ENCODE measurements at places on chromosomes 1 and 21.
A peak's percentile ranks its signal among the peaks of the same experiment; 100 is the strongest.

DNA sequence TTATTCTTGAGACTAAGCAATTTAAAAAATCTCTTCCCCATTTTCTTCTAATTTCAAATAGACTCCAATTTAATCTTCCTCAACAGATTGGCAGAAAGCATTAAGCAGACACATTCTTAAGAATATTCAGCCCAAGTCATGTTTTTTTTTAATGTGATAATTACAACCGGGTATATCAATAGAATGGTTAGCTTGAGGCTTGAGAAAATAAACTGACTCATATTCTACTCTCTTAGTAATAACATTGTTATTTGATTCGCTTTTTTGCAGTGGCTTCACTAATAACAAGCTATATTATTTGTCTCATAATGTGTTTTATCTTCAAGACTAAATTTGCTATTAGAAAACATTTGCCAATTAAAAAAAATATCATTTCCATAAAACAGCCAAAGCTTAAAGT lies 488.6 kb upstream of the RGS18 start:
- no peak for DNase-seq

DNA sequence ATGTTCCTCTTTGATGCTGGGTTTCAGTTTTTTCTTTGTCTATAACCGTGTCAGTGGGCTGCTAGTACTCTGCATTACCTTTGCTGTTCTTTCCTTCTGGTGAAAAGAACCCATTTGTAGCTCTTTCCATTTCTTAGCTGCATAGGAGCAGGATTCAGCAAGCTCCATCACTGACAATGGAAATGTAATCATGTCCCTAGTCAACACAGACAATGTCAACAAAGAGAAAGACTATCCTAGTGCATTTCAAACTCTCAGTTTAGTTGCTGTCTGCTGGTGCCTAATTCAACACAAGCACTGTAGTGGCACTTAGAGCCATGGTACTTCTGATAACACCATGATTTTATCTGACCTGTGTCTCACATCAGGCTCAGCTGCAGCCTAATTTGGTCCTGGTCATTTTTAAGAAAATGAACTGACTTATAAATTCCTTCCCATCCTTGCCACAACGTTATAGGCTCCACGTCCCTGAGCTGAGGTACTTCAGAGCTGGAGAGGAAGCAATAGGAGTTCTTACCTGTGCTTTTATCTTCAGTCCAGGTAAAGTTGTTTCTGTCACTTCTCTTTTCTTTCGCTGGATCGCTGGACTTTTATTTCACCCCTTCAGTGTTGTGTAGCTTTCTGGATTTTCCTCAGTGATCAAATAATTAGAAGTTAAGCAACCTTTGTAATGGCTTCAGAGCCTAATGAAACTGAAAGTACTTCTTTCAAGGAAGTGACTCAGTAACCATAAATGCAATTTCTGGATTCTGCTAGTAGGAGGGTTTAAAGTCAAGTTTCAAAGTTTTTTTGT lies at the start of gene GBP3:
Gene GBP3 (minus strand): TSS at position 700 of the 793 bp plus-strand sequence. CDS start 2,145 bp downstream, outside the sequence.
- peak; percentile 68 for DNase-seq

GRCh38 chr1:33097137-33097611 lies 16.2 kb downstream of the AZIN2 start:
- DNase-seq, result no peak

- no peak for DNase-seq
Observed at GRCh38 chr1:218611916-218612585, 266.9 kb downstream of the TGFB2 start.

- no peak for DNase-seq
Observed at GRCh38 chr1:10082785-10083479, 50.2 kb downstream of the UBE4B start.

DNA sequence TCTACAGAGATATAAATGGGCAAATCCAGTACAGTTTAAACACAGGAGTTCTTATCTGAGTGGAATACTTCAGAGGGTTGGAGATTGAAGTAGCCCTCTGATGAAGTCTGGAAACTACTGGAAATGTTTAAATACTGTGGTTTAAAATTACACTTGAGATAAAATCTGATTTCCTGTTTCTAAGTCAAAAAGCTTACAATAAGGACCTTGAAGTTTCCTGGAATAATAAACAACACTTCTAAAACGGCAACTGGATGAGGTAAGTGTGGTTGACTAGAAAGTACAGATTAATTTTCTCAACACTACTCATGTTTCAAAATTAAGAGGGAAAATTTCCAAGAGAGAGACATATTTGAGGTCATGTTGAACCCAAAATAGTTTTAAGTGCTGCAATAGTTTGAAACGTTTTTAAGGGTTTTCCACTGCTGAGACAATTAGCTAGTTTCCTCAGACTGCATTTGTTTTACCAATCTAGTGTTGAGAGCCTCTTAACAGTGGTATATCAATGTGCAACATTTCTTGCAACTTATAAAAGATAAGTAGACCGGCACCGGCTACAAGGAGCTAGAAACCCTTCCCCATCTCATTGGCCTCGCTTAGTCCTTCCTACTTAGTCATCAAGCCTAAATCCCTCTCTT lies 27.4 kb downstream of the KCNA3 start:
- peak; percentile 65 for DNase-seq

DNA sequence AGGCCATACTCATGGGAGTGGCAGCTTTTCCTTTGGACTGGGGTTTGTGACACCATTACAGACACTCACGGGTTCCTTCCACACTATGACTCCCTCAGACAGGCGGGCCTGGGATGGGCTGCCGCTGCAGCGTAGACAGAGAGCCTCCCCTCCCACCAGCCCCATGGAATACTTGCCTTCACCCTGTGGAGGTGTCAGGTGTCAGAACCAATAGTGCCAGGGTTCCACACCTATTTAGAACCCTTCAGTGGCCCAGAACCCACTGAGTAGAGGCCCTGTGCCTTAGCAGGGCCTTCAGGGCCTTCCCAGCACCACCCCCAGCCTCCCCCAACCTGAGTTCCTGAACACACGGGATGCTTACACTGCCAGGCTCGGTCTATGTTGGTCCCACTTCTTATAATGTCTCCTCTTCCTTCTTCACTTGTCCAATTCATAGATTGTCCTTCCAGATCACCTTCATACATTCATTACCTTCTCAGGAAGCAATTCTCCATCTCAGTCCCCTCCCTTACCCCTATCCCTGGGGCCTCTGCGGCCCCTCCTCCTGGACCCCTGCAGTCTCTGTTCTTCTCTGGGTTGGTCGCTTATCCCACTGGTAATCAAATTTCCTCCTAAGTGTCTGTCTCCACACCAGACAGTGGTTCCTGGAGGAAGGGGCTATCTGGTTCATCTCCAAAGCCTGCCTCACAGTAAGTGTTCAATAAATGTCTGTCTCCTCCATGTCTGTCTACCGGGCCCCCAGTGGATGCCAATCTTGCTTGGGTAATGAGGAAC lies 1.4 kb upstream of the RHBG start:
- no peak for DNase-seq

DNA sequence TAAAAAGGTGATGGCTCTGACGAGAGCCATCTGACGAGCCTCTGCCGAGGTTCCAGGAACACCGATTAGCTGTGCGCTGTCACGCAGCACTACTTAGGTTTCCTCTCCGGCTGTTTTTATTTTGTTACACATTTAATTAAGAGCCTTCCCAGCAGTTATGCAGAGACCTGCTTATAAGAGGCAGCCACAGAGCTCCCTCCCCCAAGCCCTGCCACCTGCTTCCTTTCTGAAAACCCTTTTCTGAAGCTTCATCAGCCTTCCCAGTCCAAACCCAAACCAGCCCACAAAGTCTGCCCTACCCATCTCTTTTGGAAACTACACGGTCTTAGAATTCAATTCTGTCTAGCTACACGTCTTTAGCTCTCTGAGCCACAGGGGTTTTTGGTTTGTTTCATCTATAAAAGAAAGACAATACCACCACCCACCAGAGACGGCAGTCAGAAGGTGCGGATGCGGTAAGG lies 49.1 kb downstream of the ERI3 start:
- peak; percentile 1 for DNase-seq

- DNase-seq, result no peak
Observed at GRCh38 chr1:234965111-234965510, 163.5 kb downstream of the TOMM20 start.

GRCh38 chr1:165467706-165468105 lies 22.8 kb upstream of the RXRG start:
- no peak for DNase-seq

- no peak for DNase-seq
Observed at GRCh38 chr1:228094432-228095016, 8.6 kb downstream of the C1orf35 start.

GRCh38 chr1:228317891-228318810 lies 88.5 kb downstream of the TRIM11 start:
- no peak for DNase-seq

- DNase-seq, result no peak
Observed at GRCh38 chr1:75625795-75626194, 14.9 kb upstream of the SLC44A5 start.

DNA sequence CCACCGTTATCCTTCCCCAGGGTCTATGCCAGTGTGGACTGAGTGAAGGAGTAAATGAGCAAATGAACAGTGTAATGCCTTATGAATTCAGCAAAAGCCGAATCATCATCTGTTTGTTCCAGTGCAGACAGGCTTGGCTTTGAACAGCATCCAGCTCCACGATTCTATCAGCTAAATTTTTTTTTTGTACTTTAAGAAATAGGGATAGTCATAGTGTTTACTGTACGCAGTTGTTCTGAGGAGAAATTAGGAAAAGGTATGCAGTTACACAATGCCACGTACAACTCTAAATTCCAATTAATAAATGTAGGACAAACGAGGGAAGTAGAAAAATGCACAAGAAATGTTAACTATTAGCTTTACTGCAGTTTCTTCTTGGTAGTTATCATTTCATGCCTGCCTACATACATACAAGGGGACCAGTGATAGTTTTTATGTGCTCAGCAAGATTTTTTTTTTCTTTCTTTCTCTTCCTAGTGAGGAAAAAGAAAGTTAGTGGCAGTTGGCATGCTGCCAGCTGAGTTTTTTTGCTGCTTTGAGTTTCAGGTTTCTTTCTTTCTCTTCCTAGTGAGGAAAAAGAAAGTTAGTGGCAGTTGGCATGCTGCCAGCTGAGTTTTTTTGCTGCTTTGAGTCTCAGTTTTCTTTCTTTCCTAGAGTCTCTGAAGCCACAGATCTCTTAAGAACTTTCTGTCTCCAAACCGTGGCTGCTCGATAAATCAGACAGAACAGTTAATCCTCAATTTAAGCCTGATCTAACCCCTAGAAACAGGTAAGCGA lies at the start of gene IFI44L:
Gene IFI44L (plus strand): TSS at position 646 of the 777 bp plus-strand sequence. CDS start 7,468 bp downstream, outside the sequence.
- peak; percentile 55 for DNase-seq

- no peak for DNase-seq
Observed at GRCh38 chr1:58584082-58584895, 7.2 kb upstream of the TACSTD2 start.

GRCh38 chr1:16153999-16154673 lies 1.7 kb downstream of the EPHA2 start:
- DNase-seq, result no peak

- DNase-seq, result no peak
Observed at GRCh38 chr1:3127738-3128137, 58.7 kb downstream of the PRDM16 start.

- no peak for DNase-seq
Observed at GRCh38 chr1:213643360-213643759, 344.4 kb upstream of the PROX1 start.

- no peak for DNase-seq
Observed at GRCh38 chr1:156928043-156928602, 7.7 kb downstream of the LRRC71 start.

DNA sequence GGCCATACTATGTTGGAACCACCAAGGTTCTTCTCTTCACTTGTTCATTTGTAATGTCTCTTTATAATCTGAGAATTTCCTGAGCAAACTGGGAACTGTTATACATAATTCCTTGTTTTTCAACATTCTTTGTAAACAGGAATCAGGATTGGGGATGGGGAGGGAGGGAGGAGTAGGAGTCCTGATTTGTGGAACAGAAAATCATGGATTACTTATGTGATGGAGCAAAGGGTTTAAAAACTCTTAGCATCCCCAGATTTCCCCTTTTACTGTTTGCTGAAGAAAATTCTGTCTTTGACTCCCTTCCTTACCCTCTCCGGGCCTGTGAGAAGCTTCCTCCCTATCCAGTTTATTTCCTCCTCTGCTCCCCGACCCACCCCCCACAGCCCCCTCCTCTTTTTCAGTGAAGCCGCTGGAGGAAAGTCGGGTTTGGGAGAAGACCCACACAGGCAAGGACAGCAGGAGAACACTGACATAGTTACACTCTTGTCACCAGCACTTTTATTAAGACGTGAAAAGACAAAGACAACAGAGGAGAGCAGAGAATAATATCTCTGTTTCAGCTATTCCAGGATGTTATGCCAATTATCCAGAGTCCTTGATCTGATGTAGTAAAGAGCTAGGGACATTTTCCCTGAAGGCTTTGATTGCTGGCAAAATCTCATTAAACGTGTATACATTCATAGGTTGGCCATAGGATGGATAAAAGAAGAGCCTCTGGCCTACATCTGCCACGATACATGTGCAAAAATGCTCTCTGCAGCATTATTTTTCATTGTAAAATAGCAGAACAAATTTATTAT lies 4.6 kb upstream of the NBPF1 start:
- no peak for DNase-seq

DNA sequence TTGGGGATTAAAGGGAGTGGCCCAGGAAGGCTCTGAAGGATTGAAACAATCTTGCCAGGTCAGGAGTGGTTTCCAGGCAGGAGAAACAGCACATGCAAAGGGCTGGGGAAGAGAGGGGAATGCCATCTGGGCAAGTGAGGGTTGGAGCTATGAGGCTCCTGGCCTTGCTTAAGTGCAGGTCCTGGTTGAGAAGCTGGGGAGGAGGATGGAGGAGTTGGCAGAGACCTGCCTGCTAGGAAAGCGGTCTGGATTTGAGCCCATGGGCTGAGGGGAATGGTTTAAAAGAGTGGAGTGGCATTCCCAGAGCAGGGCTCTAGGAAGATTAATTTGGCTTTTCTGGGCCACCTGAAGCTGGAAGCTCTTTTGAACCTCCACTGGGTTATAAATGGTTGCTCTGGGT lies 9.2 kb downstream of the IGSF21 start:
- DNase-seq, result no peak

- no peak for DNase-seq
Observed at GRCh38 chr1:192401825-192402224, 85.0 kb downstream of the RGS21 start.

DNA sequence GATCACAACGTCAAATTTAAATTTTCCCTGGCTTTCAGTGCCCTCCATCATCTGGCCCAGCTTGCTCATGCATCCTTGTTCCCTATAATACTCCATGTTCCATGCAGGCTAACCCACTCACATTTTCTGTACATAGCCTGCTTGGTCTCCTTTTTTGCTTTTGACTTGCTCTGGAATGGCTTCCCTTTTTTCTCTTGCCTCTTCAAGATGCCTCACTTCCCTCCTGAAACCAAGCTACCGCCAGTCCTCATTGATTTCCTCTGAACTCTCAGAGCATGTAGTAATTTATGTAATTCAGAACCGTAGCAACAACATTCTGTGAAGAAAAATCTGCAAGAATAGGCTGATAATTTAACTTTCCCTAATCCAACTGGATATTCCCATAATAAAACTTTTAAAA lies 10.3 kb downstream of the CAP1 start:
- no peak for DNase-seq

DNA sequence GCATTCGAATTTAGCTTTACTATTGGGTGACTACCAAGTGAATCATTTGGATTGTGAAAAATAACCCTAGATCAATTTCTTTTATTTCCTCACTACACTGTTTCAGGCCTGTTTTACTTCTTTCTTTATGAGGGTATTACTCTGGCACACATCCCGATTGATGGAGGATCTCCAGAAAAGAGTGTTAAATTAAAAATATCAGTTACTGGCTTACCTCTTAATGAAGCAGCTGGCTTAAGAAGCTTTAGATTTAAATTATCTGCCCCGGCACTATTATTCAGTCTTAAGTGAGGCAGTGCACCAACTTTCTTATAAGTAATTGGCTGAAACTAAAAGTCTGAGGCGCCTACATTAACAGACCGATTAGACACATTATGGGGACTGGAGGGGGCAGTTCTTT lies 1097.4 kb downstream of the TTLL7 start:
- no peak for DNase-seq
